T-helper 22 cell (primary cell): ENCODE measurements at places on chromosomes 6 and 20.

DNA sequence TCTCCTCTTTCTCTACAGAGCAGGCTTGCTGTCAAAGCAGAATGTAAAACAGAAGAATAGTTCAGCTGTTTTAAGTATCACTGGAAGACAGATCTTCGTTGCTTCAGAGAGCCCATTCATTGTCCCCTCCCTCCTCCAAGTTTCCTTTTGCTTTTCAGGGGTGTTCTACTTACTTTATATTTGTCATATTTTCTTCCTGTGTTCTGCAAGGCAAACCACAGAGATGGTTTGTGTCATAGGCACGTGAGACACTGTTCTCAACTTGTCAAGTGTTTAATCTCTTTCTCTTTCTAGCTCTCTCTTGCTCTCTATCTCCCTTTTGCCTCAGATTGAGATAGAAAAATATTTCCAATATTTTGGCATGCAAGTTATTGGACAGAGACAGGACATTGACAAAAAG lies 228.9 kb upstream of the DEFB112 start:
- no peak for DNase-seq

- DNase-seq: no peak
Measured at GRCh38 chr20:22338140-22338708, 246.1 kb downstream of the FOXA2 start.

DNA sequence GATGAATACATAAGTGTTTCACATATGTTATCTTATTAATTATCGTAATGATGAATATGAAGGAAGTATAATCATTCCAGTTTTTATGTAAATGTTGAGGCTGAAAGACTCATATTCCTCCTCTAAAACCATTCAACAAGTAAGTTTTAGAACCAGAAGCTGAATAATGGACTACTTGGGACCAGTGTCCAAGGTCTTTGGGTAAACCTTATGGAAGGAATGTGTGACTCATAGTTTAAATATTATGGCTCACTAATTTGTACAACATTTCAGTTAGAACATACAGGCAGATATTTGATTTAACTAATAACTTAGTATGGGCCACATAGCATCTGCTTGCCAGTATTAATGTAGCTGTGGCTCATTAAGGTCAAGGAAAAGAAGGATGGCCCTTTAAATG lies 209.6 kb downstream of the TFAP2B start:
- no peak for DNase-seq

DNA sequence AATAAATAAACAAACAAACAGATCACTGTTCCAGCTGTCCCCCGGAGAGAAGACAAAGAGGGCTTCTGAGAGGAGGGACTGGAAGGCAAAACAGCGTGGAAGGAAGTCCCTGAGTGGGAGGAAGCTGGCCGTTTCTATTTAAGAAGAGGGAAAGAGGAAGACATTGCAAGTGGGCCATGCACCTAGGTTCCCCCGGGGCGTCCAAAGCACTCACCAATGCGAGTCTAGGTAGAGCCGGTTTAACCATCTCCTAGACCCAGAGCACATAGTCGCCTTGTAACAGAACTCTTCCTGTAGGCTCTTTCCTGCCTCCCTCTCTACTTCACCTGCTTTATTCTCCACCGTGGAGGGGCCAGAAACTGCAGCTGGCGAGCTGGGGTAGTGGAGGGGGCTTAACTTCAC lies 158.4 kb downstream of the ZDHHC14 start:
- no peak for DNase-seq

- no peak for DNase-seq
Measured at GRCh38 chr6:100388868-100389519, 75.7 kb downstream of the SIM1 start.

GRCh38 chr6:73878403-73878802 lies 182.4 kb downstream of the CD109 start:
- no peak for DNase-seq

DNA sequence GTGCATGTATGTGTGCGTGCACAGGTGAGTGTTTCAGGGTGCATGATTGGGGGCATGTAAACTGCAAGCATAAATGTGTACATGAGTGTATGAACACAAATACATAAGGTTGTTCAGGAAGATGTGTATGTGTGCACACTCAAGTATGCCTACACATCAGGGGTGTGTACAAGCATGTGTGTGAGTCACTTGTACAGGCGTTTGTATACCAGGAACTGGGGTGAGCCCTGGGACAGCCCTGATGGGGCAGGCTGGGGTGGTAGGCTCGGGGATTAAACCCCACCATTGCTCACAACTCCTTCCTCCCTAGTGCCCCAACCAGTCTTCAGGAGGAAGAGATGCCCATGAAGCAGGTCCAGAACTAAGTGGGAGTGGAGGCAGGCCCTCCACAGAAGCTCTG lies 4.3 kb downstream of the CRIP3 start:
- DNase-seq: no peak

GRCh38 chr6:130779658-130780033 lies 47.6 kb upstream of the SMLR1 start:
- no peak for DNase-seq

DNA sequence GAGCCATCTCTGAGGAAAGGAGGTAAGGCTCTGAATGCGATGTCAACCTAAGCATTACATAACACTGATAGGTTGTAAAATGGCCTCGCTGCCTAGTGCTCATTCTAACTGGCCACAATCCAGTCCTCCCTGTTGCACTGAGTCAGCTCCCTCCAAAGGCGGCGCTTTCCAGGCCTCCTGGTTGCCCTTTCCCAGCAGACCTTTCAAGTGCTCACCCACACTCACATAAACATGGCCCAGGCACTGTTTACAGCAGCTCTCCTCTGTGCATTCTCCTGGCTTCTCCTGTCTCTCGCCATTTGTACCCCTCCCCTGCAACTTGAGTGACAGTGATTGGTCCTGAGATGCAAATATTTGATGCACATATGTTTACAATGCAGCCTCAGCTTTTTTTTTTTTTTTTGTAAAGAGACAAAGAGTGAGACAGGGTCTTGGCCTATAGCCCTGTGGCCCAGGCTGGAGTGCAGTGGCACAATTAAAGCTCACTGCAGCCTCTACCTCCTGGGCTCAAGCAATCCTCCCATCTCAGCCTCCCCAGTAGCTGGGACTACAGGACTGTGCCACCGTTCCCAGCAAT lies 36.8 kb upstream of the PRND start:
- no peak for DNase-seq

- DNase-seq: no peak
Measured at GRCh38 chr6:14964556-14965270, 281.2 kb upstream of the JARID2 start.

- peak; percentile 55 for DNase-seq
Measured at GRCh38 chr6:28252009-28252975, at the start of gene ZKSCAN4. Gene ZKSCAN4 (minus strand): TSS chr6:28252269. CDS start chr6:28251980, 289 bp downstream.

- DNase-seq: no peak
Measured at GRCh38 chr20:23915844-23916243, 36.3 kb upstream of the CST5 start.

GRCh38 chr6:6026513-6027205 lies 19.9 kb upstream of the NRN1 start:
- DNase-seq: no peak

DNA sequence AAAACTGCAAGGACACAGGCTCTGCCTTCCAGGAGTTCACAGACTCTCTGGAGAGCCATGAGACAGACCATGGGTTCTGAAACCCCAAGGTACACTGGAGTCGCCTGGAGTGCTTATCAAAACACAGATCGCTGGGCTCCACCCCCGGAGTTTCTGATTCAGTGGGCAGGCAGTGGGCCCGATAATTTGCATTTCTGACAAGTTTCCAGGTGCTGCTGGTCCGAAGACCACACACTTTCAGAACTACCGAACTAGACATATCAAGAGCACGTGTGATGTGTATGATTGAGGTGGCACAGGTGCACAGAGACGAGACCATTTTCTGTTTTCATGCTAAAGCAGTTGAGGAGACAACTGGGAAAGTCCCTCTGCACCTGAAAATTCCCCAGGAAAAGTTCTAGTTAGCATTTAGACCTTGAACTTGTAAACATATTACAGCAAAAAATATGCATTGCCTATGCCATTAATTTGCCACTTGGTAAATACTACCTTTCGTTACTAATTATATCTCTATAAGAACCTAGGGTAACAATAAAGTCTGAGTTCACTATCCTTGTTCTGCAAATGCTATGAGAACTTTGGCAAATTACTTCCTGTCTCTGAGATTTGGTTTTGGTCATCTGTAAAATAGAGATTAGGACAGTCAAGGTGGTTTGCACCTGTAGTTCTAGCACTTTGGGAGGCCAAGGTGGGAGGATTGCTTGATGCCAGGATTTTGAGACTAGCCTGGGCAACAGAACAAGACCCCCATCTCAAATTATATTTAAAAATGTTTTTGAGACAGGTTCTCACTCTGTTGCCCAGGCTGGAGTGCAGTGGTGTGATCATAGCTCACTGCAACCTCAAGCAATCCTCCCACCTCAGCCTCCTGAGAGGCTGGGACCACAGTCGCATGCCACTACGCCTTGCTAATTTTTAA lies 14.3 kb upstream of the PIM1 start:
- peak; percentile 20 for DNase-seq

- DNase-seq: no peak
Measured at GRCh38 chr6:32369660-32370059, 2.0 kb downstream of the TSBP1 start.

- DNase-seq: no peak
Measured at GRCh38 chr6:36760685-36761435, 63.2 kb downstream of the RAB44 start.

- no peak for DNase-seq
Measured at GRCh38 chr20:34638039-34638292, 38.9 kb downstream of the PIGU start.

GRCh38 chr20:18397030-18397429 lies 69.8 kb downstream of the DZANK1 start:
- no peak for DNase-seq
